Sigmoid colon (tissue), 7 donors: ENCODE measurements at places on chromosomes 7 and 10. TPM values are rescaled to one million over a fixed set of nuclear protein-coding genes. Genes with fewer than 3 reads are reported as not detected.

PIK3AP1 gene
- total RNA-seq = 10.0 TPM

- no peak for DNase-seq
- no peaks in the 10 kb centered on the region for H3K36me3 ChIP-seq
- H3K4me1 ChIP-seq = peaks cover 27% of the 10 kb centered on the region
- no peaks in the 10 kb centered on the region for H3K27me3 ChIP-seq
These were observed 116.8 kb downstream of the HIPK2 start for GRCh38 chr7:139661043-139661440.

DNA sequence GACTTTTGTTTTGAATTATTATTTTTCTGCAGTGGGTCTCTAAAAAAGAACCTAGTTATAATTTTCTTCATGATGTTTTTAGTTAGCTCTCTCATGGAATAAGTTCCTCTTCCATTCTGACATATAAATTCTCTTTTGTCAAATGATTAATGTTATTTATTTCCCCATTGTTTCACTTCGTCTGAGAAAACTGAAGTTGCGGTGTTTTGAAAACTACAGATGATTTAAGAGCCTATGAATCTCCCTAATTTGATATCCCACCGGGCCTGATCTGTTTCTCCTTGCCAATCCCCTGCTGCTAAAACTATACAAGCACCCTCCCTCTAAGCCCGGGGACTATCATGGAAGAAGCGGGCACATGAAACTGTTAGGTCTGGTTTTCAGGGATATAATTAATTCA lies 41.4 kb downstream of the HTR7 start:
- H3K27me3 ChIP-seq = no peaks in the 10 kb centered on the region
- H3K4me1 ChIP-seq = no peaks in the 10 kb centered on the region
- no peaks in the 10 kb centered on the region for H3K36me3 ChIP-seq
- H3K27ac ChIP-seq = no peak overlapping the region
- no peak overlapping the region for H3K4me3 ChIP-seq
- no peak for DNase-seq

- H3K27ac ChIP-seq = no peak overlapping the region
- no peaks in the 10 kb centered on the region for H3K4me1 ChIP-seq
- H3K4me3 ChIP-seq = no peak overlapping the region
- H3K27me3 ChIP-seq = no peaks in the 10 kb centered on the region
These were observed 59.2 kb downstream of the ZNF503 start for GRCh38 chr10:75342397-75342796.

- H3K27ac ChIP-seq = no peak overlapping the region
- H3K36me3 ChIP-seq = no peaks in the 10 kb centered on the region
- no peak overlapping the region for H3K4me3 ChIP-seq
- H3K4me1 ChIP-seq = no peaks in the 10 kb centered on the region
- no peaks in the 10 kb centered on the region for H3K27me3 ChIP-seq
These were observed 8.2 kb upstream of the DDIT4 start for GRCh38 chr10:72265508-72265907.
